ENCODE measurements at places on chromosomes 2 and 18.

DNA sequence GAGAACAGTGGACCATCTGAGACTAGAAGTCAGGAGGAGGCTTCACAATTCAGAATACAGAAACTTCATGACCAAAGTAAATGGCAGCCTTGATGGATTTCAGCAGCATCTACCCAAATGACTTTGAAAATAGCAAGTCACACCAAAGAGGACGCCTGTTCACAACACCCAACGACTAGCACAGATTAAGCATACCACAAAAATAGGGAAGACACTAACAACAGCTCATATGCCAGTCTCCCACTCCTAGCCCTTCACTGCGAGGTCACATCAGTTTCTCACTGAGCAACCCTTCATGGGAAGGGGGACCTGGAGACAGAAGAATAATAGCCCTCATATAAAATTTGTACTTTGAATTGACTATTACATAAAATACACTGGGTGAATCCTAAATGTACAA, 228.4 kb upstream of the SLC39A10 start:
- DNase-seq = no peak

GRCh38 chr18:39647627-39648534, 2082.3 kb upstream of the CELF4 start:
- no peak for DNase-seq

GRCh38 chr2:33383855-33384598, 92.4 kb upstream of the RASGRP3 start:
- no peak for DNase-seq

GRCh38 chr2:46679761-46680160, 200.4 kb downstream of the TMEM247 start:
- DNase-seq = no peak

GRCh38 chr2:219571311-219572236, at the start of gene OBSL1:
Gene OBSL1 (minus strand): TSS chr2:219571539. CDS start chr2:219571232, 307 bp downstream.
- DNase-seq = peak; percentile 88

DNA sequence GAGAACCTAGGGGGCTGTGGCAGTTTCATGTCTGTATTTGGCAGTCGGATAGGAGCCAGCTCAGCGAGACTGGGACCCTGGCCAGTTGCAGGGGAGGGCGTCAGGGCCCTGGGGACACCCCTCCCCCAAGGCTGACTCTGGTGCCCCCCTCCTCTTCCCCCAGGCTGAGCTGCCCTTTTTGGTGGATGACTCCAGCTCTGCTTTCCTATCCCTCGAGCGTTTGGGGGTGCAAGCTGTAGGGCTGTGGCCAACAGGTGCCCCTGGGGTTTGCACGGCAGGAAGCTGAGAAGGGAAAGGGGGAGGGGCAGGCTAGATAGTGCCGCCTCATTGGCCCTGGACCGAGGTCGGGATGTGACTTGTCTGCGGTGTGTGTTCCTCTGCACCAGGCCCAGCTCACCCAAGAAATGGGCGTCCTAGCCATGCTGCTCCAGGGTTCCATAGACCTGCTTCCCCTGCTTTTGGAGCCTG, 26.4 kb downstream of the SPEG start:
- DNase-seq = peak; percentile 68
